Brain microvascular endothelial cell (primary cell): ENCODE measurements at places on chromosomes 3 and 15.

DNA sequence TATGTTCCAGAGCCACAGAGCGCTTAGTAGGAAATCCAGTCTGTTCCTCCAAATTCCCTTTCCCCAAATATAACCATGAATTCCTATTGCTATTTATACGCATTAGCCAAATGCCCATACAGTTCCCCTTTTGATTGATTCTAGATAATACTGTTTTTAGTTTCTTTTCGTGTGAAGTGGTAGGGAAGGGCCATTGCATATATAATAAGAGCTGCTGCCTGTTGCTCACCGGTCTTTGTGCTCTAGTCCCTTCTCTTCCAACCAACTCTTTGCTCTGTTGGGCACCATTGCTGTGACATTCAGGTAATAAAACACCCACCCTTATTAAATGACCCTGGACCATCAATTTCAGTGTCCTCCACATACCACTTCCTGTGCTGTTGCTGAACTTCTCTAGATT, 379.9 kb upstream of the KCNMB2 start:
- no peak for DNase-seq

DNA sequence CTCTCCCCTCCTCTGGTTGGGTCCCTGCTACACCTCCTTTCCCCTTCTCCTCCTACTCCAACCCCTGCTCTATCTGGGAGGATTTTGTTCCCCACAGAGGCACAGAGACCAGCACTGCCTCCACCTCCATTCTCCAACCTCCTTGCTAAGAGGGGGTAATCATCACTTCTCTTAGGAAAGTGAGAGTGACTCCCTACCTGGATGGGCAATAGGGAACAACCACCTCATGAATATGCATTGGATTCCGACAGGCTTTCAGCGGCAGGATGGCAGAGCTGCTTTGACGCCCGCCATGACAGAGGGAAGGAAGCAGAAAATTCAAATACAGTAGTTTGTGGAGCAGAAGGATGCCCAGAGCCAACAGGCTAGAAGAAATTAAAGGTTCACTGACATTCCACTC, 614.8 kb upstream of the MDFIC2 start:
- no peak for DNase-seq

DNA sequence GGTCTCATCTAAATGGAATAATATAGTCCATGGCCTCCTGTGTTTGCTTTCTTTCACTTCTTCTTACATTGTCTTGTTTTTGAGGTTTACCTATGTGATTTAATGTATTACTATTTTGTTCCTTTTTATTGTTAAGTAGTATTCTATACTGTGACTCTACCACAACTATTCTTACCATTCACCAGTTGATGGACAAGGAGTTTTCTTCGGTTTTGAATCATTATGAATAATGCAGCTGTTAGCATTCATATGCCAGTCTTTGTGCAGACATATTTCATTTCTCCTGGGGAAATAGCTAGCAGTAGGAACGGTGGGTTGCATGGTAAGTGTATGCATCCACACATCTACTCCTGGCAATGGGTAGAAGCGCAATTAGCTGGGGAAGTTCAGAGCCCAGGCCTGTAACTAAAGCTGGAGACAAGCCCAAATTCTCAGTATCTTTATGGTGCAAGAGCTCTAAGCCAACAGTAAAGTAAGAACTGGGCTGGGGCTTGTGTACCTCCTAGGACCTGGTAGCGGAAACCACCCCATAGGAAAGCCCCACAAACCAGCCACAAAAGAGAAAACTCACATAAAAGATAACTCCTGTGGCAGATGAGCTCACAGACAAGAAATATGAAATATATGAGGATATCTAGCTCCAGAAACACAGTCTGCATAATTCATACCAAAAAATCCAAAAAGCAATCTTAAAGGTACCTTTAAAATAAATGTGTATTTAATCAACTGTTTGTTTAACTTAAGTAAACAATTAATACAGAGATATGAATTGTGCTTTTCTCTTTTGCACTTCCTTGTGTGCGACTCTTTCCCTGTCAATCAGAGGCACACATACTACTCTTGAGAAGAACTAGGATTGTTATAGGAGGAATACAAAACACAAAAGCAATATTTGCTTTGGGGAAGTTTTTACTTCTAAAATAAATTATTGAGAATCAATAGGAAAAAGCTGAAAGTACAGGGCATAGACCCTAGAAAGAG, 2.7 kb upstream of the CSTA start:
- no peak for DNase-seq

- DNase-seq: no peak
These were observed 24.1 kb upstream of the RORA start for GRCh38 chr15:61253186-61253585.

- DNase-seq: no peak
These were observed 293.7 kb upstream of the TRIM42 start for GRCh38 chr3:140384028-140384771.

DNA sequence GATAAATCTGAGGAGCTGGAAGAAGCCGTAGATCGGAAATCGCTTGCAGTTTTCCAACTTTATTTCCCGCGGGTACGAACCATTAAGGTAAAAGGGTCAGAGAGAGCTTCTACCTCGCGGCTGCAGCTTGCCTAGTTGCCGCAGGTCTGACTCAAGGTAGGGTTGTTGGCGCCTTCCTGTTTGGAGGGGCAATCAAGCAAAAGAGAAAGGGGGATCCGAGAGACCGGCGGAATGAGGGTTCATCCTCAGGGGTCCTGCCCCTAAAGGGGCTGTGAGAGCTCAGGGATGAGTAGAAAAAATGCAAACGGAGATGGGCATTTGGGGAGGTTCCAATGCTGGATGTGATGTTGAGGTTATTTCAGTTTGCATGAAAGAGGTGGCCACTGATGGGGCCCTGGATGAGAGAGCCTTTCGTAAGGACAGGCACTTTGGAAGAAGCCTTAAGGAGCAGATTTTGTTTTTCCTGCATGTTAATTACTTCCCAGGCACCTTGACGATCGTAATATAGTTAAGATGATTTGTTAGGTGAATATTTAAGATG, 265.4 kb downstream of the CGGBP1 start:
- DNase-seq: no peak
